ENCODE measurements at places on chromosomes 11 and 22.

DNA sequence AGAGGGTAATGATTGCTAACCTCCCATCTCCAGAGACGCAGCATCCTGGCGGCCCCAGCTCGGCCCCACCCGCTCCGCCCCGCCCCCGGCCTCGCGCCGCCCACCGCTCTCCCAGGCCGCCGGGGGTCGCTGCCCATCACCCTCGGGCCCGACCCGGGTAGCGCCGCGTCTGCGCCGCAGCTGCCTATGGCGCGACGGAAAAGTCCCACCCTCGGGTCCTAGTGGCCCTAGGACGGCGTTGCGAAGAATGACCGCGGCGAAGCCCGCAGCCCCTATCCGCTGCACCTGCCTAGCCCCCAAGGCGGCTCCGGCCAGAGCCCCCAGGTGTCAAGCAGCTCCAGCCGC is 457 bp downstream of the CPSF7 start:
- DNase-seq = peak; percentile 32

DNA sequence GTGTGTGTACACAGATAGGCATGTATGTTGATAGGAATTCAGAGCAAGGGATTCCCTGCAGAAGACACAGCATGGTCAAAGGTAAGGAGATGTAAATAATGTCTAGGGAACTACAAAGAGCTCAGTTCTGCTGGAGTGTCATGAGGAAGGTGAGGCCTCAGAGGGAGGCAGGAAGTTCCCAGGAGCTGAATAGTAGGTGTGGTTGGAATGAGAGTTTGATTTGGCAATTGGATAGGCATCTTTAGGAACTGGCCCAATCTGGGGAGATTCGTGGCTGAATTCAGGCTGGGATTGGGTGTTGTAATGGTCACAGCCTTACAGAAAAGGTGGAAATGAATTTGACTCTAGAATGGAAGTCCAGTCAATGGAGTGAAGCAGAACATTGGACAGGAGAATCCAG is 123.6 kb upstream of the TIMP3 start:
- no peak for DNase-seq

GRCh38 chr11:85787809-85788760 is 22.9 kb downstream of the SYTL2 start:
- no peak for DNase-seq

GRCh38 chr22:21726650-21727049 is 8.9 kb downstream of the YPEL1 start:
- DNase-seq = no peak

DNA sequence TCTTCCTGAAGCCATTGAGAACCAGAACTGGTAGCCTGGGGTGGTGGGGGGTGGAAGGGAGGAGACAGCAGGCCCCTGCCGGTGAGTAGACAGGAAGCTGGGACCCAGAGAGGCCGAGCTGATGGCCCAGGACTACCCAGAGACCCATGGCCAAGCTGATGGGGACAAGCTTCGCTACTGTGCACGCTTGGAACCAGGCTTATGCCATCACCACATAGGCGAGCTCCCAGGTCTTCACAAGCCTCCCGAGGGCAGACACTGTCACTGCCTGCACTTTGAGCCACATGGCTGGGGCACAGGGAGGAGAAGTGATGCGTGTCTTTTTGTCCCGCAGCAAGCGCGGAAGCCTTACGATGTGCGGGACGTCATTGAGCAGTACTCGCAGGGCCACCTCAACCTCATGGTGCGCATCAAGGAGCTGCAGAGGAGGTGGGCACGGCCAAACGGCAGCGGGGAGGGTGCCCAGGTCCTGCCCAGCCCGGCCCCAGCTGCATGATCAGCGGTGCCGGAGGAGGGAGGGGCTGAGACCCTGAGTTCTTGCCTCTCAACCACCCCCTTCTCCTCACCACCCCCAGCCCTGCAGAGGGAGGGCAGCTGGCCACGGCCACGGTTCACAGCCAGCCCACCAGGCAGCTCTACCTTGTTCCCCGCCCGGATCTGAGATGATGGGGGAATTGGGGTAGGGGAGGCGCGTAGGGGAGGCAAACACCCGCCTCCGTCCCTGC is 76.0 kb upstream of the KCNQ1OT1 start:
- DNase-seq = no peak

DNA sequence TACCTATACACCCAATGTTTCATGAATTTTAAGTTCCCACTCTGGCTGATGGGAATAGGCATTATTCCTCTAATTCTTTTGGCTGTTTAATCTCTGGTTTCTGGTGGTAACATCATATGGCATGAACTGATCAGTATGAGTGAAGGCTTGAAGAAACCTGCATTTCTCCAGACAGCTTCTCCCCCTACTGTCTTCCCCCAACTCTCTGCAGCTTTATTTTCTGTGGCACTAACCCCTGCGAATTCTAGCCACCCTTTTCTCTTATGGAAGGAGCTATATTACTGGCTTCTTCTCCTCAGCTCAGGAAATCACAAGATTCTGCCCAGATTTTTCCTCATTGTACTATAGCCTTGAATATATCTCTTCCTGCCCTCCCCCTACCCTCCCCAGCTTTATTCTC is 57.1 kb downstream of the CASP12 start:
- no peak for DNase-seq

GRCh38 chr11:128458321-128458720 is 129.0 kb downstream of the ETS1 start:
- no peak for DNase-seq

- DNase-seq = peak; percentile 46
These were observed 93.9 kb downstream of the TECTA start for GRCh38 chr11:121194731-121195596.

DNA sequence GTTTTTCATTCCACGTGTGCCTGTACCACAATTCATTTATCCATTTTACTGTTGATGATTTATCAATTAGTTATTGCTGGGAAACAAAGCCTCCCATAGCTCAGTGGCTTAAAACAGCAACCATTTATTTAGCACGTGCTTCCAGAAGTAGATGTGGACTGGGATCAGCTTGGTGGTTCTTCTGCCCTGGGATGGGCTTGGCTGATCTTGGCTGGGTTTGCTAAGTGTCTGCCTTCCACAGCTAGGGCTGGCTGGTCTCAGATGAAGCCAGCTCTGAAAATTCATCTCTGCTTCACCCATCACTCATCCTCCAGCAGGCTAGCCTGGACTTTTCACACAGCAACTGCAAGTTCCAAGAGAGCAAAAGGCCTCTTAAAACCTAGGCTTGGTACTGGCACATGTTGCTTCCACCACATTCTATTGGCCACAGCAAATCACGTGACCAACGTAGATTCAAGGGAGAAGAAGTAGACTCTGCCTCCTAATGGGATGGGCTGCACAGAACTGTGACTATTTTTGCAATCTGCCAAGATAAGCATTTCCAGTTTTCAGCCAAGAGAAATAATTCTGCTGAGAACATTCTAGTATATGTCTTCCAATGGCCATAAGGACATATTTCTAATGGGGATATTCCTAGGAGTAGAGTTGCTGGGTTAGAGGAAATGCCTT is 124.9 kb downstream of the MN1 start:
- DNase-seq = no peak

GRCh38 chr22:28053896-28054818 is 135.1 kb upstream of the PITPNB start:
- DNase-seq = no peak

GRCh38 chr11:67274768-67275605 is 8.7 kb downstream of the GRK2 start:
- no peak for DNase-seq

- DNase-seq = no peak
These were observed 13.7 kb upstream of the RAB38 start for GRCh38 chr11:88188932-88189253.

DNA sequence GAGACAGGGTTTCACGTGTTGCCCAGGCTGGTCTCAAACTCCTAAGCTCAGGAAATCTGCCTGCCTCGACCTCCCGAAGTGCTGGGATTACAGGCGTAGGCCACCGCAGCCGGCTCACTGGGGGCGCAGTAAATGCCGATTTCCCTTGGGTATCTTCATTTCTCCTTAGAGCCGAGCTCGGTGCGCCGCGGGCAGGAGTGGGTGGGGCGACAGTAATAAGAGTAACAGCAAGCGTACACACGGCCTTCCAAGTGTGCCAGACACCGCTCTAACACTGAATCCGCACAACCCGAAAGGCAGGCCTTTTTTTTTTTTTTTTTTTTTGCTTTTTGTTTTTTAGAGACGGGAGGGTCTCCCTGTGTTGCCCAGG is 500 bp upstream of the ADSL start:
- DNase-seq = no peak

GRCh38 chr22:29948385-29948769 is 65.4 kb downstream of the MTMR3 start:
- DNase-seq = no peak

DNA sequence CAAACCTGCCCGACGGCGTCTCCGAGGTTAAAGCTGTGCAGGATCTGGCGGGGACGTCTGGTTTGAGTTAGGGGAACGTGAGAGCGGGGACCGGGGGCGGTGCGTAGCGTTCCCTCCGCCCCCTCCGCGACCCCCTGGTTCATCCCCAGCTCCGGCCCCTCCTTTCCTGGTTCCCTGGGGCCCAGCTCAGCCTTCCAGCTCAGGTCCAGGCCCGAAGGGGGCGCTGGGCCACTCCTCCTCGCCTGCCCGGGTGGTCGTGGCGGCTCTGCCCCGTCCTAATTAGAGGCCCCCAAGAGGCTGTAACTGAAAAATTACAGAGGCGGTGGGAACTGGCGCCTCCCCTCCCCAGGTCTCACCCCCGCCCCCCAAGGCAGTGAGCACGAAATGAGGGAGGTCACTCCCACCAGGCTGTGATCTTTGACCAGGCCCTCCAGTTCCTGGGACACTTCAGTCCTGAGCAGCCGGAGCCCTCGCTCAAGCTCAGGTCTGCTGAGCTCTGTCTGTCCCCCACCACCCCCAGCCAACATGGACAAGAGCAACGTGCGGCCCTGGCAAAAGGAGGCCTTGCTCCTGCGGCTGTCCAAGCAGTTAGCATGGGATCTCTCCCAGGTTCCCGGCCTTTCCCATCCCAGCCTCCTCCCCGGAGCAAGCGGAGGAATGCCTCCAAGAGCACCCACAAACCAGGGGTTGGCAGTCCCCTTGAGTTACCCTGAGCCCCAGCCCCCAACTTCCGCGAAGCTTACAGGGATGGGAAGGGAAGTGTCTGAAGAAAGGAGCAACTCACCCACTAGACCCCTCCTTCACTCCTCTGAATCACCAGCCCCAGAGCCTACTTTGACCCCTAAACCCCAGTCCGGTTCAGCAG is 3.3 kb downstream of the CD248 start:
- no peak for DNase-seq

- DNase-seq = no peak
These were observed 1.1 kb downstream of the KCNQ1 start for GRCh38 chr11:2445746-2446551.

- no peak for DNase-seq
These were observed 32.2 kb downstream of the ARAP1 start for GRCh38 chr11:72720047-72720446.

DNA sequence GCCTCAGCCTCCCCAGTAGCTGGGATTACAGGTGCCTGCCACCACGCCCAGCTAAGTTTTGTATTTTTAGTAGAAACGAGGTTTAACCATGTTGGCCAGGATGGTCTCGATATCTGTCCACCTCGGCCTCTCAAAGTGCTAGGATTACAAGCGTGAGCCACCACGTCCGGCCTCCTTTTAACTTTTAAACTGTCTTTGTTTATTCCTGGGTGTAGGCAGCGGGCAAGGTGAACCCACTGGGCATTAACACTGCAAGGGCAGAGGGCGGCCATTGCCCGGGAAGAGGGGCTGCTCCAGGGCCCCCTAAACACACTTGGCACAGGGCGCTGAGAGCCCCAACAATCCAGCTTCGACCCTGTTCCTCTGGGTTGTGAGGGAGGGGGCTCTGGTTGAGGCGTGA is 693.6 kb downstream of the BRD1 start:
- DNase-seq = no peak

DNA sequence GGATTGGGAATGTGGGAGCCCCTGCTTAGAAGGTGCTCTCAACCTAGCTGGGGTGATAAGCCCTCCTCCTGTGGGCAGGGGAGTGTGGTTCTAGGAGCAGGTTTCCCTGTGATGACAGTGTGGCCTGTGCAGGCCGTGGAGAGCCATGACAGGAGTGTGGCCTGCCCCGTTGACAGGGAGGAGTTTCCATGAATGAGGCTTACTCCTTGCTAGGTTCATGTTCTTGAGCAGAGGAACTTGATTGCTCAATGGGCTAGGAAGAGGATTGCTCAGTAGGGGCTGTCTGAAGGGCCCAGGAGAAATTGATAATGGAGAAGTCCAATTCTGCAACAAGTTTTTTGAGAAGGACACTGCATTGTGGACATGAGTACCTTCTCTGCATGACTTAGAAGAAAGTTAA is 92.0 kb downstream of the PPP6R3 start:
- no peak for DNase-seq

- no peak for DNase-seq
These were observed 64.1 kb upstream of the LMO1 start for GRCh38 chr11:8327761-8328192.

DNA sequence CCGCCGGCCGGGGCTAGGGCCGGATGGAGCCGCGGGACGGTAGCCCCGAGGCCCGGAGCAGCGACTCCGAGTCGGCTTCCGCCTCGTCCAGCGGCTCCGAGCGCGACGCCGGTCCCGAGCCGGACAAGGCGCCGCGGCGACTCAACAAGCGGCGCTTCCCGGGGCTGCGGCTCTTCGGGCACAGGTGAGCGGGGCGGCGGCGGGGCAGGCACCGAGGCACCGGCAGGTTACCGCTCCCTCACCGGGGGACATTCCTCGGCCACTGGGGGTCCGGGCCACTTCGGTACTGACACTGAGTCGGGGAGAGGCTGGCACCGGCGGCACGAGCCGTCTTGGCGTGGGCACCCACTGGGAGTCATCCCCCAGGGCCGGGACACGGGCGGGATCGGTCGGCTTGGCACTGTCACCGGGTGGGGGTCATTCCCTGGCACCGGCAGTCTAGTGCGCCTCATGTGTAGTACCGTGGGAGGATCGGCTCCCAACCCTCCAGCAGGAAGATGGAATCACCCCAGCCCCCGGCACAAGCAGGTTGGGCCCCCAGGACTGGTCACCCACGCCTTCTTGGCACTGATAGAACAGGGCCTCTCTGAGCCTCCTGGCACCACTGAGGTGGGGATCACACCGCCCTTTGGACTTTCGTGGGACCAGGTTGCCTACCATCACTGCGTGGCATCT is 511 bp downstream of the DGKZ start:
- no peak for DNase-seq

DNA sequence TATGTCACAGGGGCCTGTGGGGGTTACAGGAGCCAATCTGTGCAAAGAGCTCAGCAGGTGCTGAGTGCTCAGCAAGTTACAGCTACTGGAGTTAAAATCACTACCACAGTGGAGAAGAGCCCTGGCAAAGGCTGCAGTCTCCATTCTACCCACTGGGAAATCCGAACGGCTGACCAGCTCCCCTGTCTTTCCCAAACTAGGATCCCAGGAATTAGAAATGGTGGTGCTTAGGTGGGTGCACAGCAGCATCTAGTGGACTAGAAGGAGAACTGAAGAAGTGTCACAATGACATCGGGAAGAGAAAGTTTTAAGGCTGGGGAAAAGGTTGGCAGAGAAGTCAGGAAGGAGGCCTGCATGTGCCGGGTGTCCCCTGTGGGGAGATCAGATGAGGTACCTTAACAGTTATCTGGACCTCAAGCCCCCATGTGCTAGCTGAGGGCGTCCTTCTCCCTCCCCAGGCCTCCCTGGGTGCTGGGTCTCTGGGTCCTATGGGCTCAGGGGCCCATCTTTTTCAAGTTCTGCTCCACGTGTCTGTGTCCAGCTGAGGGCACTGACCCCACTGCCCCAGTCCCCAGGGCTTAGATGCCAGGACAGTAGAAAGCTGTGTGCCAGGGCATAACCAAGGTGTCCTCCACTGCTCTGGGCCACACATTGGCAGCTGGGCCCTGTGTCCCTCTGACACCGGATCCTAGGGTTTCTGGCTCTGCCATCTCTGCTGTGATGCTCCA is 1.9 kb downstream of the PIWIL3 start:
- peak; percentile 55 for DNase-seq
